ENCODE measurements at places on chromosomes 13 and 19.

- no peak for DNase-seq
Observed at GRCh38 chr19:47806435-47806834, 2.1 kb upstream of the TPRX1 start.

GRCh38 chr19:33815380-33816340 is 19.0 kb downstream of the KCTD15 start:
- DNase-seq: no peak

GRCh38 chr13:21576426-21576825 is 27.5 kb downstream of the MICU2 start:
- no peak for DNase-seq

DNA sequence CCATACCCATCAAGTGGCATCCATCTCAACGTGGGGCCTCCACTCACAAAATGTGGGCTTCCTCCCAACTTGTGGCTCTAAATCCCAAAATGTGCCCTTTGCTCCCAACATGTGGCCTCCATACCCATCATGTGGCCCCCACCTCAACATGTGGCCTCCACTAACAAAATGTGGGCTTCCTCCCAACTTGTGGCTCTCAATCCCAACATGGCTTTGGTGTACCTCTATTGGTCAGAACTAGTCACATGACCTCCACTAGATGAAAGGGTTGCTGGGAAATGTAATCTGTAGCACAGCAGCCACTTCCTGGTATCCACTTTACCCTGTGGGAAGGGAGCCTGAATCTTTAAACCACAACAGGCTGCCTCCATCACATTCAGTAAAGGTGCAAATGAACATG is 10.1 kb upstream of the ACER1 start:
- DNase-seq: peak; percentile 53

GRCh38 chr13:37106642-37107041 is 1.2 kb upstream of the CSNK1A1L start:
- DNase-seq: no peak
